ENCODE measurements at places on chromosomes 11 and 22.

- DNase-seq = no peak
These were observed 12.0 kb downstream of the SART1 start for GRCh38 chr11:65973439-65974110.

DNA sequence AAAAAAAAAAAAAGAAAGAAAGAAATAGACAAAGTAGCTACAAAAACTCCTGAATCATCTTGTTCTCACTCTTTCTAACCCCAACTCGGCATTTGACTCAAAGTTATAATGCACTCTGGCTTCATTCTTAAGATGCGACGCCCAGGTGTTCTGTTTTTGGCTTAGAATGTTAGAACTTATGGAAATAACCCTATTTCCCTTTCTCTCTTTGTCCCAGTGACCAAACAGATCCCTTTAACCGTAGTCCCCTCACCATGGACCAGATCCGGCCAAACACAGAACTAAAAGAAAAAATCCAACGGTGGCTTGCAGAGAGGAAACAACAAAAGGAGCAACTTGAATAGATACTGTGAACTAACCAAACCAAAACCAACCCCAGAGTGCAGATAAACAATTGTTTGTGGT, 5.3 kb upstream of the ATP5MG start:
- no peak for DNase-seq

DNA sequence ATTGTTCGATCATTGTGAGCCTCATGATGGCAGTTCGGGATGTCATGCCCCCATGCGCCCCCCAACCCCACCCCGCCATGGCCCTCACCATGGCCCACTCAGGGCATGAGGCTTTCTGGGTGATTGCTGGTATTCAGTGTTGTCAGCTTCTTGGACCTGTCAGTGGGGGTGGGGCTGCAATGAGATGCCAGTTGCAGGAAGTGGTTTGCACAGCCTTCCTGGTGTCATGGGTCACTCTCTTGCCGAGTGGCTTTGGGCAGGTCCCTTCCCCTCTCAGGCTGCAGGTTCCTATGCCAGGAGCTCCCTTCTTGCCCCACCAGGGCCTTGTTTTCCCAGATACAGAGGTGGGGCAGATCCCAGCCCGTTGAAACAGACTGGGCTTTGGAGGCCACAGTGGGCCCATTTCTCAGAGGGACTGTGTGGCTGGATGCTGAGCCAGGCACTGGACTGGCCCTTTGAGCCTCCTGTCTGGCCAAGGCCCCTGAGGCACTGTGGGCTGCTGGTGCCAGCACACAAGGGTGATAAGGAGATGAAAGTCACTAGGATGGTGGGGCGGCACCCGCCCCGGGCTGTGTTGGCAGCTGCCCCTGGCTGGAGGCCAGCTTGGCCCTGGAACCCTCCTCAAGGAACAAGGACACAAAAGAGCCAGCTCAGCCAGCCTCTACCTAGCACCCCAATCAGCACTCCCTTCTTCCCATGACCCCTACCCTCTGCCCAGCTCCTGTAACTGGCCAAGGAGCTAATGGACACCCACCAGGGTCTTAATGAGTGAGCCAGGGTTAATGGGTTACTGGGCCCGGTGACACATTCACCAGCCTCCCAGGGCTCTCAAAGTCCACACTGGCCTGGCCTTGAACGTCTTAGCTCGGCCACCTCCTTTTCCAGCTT, 1.5 kb upstream of the GGT1 start:
- no peak for DNase-seq

DNA sequence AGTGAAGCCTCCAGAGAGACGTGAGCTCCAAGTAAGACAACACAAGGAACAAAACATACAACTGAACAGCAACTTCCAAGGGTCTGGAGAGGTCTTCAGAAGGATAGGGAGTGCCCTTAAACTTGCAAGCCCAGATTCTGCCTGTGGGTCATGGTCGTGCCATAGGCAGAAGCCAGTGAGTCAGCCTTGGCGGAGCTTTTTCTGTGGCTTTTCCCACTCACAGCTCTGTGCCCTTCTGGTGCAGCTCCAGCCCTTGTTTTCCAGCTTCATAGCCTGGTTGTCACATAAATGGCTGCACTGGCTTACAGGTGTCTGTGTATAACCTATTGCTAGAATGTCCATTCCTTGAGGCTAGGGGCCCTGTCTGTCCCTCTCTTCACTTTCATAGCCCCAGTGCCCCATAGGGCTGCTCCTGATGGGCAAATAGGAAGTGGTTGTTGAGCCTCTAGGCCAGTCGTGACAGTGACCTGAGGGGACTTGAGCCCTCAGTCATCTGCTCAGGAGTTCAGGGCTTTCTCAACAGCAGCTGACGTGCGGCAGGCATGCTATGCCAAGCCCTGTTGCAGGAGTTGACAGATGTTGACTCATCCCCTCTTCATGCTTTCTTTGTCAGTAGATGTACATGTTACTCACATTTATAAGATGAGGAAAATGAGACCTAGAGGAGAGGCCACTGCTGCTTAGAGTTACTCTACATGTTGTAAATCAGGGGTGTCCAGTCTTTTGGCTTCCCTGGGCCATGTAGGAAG, 7.4 kb downstream of the MED15 start:
- peak; percentile 34 for DNase-seq

- DNase-seq = peak; percentile 50
These were observed 48.6 kb upstream of the TMEM45B start for GRCh38 chr11:129766898-129767604.

- no peak for DNase-seq
These were observed 393.7 kb downstream of the LARGE1 start for GRCh38 chr22:33526434-33527107.

DNA sequence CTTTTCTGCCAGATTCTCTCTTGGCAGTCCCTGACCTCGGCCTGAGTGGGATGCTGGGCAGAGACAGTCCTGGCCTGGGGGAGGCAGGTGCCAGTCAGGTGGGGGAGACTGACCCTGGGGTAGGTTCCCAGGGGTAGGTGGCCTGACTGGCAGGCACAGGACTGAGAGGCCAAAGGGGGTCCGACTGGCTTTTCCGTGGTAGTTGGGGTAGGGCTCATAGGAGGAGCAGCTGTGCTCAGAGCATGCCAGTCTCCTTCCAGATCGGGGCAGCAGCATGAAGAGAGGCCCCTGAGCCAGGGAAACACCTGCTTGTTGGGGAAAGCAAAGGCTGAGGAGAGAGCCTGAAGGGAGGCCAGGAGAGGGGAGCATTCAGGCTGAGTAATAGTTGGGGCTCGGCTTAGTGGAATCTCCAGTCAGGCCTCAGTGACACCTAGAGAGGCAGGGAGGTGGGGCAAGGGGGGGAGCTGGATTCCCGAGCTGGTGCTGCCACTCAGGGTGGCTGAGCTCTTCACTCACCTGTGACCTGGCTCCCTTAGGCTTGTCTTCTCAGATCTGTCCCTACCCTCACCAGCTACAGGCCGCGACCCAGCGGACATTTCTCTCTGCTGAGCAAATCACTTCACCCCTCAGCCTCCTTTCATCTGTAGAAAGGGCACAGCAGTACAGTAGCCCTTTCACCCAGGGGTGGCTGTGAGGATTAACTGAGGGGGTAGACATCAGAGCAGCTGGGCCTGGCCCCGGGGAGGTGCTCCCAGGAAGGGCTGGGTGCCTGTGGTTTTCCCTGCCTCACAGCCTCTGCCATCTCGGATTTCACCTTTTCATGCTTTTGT, 26.2 kb downstream of the MCM5 start:
- no peak for DNase-seq

DNA sequence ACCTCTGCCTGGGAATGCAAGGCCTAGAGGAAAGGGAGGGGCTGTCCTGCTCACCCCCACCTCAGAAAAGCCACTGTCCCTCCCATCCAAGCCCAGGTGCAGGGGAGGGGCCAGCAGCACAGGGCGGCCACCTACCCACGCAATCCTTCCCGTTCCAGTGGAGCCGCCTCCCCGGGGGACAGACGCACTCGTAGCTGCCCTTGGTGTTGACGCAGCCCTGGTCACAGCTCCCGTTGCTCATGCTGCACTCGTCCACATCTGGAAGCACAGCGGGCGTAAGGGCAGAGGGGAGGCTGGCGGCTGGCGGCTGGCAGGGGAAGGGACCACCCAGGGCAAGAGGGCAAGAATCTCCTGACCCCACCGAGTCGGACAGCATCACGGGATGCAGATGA, 40.3 kb upstream of the TTLL12 start:
- DNase-seq = no peak

DNA sequence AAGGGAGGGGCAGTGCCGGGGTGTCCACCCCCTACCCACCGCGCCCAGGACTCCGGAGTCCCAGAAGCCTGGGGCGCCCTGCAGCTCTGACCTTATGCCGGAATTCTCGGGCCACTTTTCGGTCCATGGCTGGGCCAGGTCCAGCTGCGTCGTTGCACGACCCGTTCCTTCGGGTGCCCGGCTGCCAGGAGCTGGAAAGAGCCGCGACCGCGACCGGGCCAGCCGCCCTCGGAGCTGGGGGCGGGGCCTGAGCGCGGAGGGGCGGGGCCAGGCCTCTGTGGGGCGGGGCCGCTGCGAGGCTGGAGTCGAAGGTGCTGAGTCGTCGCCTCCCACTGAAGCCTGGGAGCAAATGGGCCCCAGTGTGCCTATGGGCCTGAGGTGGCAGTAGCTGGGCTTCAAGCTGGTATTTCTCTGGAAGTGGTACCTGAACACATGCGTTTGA, at the start of gene USH1C:
Gene USH1C (minus strand): TSS at position 236 of the 442 bp plus-strand sequence. CDS start 109 bp downstream, at position 127.
- peak; percentile 67 for DNase-seq

GRCh38 chr11:133581091-133581490, 48.8 kb upstream of the OPCML start:
- no peak for DNase-seq

- DNase-seq = no peak
These were observed 81.3 kb downstream of the SERGEF start for GRCh38 chr11:17931595-17931994.

GRCh38 chr22:43080616-43081015, 8.6 kb downstream of the TTLL1 start:
- no peak for DNase-seq

- no peak for DNase-seq
These were observed 22.5 kb upstream of the RTL6 start for GRCh38 chr22:44520465-44521094.
